ENCODE measurements at places on chromosomes 5 and 9.

DNA sequence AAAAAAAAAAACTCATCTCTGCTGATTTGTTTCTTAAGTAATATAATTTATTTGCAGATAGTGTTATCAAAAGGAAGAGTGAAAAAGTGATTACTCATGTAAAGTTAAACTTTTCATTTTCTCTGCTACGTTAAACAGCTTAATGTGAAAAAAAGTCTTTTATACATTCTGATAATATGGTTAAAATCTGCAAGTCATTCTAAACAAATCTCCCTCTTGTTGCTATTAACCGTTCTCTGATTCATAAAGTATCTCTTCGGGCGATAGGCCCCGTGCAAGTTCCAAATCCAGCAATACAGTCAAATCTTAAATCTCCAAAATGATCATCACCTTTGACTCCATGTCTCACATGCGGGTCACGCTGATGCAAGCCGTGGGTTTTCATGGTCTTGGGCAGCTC is 732.0 kb downstream of the TAF11L14 start:
- DNase-seq: no peak

- DNase-seq: no peak
Observed at GRCh38 chr9:81071108-81071507, 618.2 kb downstream of the TLE1 start.

GRCh38 chr5:137051161-137051560 is 448.0 kb downstream of the SPOCK1 start:
- no peak for DNase-seq

GRCh38 chr5:10485142-10485795 is 43.6 kb downstream of the ROPN1L start:
- no peak for DNase-seq

DNA sequence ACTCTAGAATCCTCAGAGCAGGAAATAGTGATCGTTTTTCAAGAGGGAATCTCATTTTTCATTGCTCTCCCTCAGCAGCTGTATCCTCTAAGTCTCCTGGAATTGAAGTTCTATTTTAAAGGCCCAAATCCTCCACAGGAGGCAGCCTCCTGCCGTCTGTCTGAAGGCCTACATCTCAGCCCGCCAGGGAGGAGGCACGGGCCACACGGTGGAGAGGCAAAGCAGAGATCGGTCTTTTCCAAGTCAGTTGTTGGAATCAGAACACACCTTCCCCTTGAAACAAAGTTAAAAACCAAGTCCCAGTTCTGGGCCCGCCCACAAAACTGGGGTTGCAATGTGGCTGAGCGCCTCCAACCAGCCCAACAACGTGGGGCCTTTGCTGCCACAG is 68.7 kb downstream of the RAPGEF1 start:
- DNase-seq: no peak

GRCh38 chr5:112018846-112019245 is 261.9 kb upstream of the NREP start:
- no peak for DNase-seq

DNA sequence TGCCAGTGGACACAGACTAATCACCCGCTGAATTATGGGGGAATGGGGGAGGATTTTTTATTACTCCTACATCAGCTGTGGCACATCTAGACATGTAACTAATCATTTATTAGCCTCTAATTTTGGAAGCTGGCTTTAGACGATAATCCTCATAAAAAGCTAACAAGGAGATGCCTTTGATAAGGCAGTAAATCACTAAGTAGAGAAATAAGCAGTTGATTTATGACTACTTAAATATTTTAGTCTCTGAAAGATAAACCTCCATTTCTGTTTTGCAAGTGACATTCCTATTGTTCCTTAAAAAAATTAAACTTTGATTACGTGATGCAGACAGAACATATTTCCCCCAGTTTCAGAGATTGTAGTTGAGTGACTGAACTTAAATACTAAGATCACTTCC is 206.4 kb upstream of the CDKN2B start:
- DNase-seq: no peak

- DNase-seq: peak; percentile 84
Observed at GRCh38 chr5:11564706-11565105, 339.5 kb downstream of the CTNND2 start.

GRCh38 chr5:146697211-146697610 is 181.2 kb upstream of the GPR151 start:
- DNase-seq: no peak

- DNase-seq: no peak
Observed at GRCh38 chr9:114025196-114025753, 52.8 kb downstream of the AMBP start.

- no peak for DNase-seq
Observed at GRCh38 chr9:127962278-127962677, 18.5 kb downstream of the EEIG1 start.

- no peak for DNase-seq
Observed at GRCh38 chr9:135146766-135147473, 59.5 kb downstream of the OLFM1 start.

DNA sequence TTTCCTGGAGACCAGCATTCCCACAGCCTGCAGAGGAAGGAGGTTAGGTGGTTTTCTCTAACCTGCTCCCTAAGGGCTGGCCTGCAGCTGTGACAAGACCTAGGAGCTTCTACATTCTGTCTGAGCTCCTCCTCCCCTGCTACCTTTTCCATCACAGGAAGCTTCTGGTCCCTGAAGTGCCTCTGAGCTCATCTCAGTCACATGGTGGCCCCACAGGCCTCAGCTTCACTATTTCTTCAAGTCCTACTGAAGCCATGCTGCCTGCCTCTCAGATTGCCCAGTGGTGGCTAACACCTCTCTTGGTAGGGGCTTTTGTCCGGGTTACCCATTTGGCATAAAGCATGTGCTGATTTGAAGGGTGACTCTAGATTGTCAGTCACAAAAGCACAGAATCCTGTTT is 259.4 kb downstream of the CRB2 start:
- DNase-seq: no peak

DNA sequence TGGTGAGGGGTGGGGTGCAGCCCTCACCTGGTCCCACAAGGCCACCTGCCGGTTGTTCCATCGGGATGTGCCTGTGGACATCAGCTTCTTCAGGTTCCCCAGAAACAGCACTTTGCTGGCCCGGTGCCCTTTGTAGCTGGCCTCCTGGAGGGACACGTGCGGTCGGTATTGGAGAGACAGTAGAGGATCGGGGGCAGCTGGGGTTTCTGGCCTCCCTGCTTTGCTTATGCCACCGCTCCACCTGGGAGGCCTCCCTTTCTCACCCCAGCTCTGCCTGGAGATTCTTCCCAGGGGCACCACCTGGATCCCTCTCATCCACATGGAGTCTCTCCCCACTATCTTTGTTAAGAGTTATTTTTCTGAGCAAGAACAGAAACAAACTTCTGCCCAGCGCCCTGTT is 13.1 kb upstream of the TRIM14 start:
- no peak for DNase-seq

DNA sequence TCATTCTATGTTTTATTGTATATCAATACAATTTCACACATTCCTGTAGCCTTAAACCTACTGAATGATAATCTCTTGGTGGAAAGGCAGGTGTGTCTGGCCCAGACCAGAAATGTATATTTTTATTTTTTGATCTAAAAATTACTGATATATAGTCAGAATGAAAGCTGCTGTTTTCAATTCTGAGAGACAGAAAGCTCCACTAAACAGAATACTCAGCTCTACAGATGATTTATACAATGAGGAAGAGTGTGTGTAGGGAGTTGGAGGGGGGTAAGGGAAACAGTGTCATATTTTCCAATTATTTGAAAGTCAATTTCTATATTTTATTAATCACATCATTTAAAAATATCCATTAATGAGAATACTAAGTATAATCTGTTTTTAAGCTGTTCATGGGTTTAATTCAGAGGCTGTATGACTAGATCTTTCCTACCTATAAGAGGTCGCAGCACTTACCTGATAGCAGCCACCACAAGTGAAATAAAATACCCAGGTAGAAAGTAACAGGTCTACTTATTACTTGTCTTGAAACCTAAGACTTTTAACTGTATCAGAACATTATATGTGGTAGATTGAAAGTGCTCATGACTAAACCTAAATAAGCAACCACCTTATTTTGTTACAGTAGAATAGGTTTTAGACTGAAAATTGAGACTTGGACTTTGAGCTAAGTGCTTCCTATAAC is 183.4 kb downstream of the TMC1 start:
- no peak for DNase-seq

GRCh38 chr9:124480621-124480981 is 26.6 kb downstream of the NR5A1 start:
- DNase-seq: no peak

GRCh38 chr5:76069061-76069735 is 14.0 kb upstream of the SV2C start:
- no peak for DNase-seq

- DNase-seq: no peak
Observed at GRCh38 chr5:137734331-137734730, 1.6 kb downstream of the KLHL3 start.

DNA sequence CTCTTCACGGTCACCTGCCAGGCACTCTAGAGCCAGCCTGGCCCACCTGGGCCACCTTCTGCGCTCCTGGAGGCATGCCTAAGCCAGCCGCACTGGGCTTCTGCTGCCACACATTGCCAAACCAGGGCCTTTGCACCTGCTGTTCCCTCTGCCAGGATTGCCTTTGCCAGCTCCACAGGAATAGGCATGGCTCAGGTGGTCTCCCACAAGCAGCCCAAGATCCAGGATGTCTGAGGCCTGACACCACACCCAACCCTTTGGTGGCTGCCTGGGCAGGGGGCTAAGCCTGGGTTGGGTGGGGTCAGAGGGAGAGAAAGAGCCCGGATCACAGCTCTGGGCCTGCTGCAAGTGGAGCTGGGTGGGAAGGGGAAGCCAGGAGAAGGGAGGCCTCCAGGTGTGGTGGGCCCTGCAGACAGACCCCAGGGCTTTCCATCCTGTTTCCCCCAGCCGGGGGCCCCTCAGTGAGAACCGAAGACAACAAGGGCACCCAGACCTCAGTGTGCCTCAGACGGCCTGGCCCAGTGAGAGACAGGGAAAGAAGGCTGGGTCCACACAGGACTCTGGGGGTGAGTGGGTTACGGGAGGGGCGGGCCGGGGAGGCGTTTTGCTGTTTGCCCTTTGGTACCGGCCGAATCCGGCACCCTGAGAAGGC is 672 bp upstream of the SUSD3 start:
- DNase-seq: no peak

GRCh38 chr5:37197340-37198050 is 51.7 kb downstream of the CPLANE1 start:
- DNase-seq: no peak

DNA sequence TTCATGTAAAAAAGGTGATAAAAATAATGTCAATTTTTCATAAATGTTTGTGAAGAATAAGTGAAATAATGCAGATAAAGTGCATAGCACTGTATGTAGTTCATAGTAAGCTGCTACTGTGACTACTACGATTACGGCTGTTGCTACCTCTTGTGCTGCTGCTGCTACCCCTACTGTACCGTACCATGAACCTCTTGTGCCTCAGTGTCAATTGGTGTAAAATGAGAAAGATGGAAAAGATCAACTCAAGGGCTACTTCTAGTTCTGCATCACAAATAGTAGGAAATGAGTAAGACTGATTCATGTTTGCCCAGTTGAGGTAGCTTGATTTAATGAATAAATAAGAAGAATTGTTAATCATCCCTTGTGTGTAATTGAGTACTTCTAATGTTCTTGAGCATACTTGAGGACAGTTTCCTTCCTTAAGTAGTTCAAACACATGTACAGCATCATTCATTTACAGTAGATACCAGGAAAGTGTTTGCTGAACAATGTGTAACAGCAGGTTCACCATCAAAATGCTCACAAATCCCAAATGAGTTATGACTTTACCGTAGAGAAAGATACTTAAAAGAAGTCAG is 200.0 kb upstream of the ATP10B start:
- DNase-seq: no peak

GRCh38 chr9:86983620-86984259 is 36.4 kb upstream of the GAS1 start:
- DNase-seq: no peak

GRCh38 chr5:144691936-144692335 is 521.3 kb downstream of the KCTD16 start:
- no peak for DNase-seq

GRCh38 chr5:181070523-181070922 is 30.5 kb downstream of the BTNL9 start:
- DNase-seq: no peak

DNA sequence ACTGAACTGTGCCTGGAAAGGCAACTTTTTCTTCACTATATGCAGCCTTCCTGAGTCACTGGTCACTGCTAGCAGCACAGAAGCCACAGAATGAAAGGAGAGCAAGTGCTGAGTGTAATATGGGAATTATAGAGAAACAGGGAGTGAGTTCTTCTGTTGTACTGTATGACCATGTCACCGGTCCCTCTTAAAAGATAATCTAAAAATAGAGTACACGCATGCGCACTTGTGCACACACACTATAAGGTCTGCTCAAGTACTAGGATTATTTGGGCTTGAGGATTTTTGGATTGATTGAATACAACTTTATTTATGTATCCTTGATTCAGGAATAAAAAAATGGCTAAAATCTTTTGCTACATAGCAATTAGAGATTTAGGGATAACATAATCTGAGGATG is 571.9 kb downstream of the PDE4D start:
- DNase-seq: no peak

DNA sequence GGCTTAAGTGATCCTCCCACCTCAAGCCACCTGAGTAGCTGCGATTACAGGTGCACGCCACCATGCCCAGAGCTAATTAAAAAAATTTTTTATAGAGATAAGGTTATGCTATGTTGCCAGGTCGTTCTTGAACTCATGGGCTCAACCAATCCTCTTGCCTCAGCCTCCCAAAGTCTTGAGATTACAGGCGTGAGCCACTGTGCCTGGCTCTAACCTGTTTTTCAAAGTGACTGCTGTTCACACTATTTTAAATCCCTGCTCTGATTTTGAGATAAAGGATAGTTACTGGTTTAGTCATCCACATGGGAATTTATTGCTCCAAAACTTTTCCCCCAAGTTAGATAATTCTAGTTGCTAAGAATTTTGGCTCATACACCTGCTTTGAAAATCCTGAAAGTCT is 48.2 kb upstream of the MTMR12 start:
- DNase-seq: no peak

GRCh38 chr5:78971998-78972397 is 13.1 kb downstream of the ARSB start:
- DNase-seq: no peak

DNA sequence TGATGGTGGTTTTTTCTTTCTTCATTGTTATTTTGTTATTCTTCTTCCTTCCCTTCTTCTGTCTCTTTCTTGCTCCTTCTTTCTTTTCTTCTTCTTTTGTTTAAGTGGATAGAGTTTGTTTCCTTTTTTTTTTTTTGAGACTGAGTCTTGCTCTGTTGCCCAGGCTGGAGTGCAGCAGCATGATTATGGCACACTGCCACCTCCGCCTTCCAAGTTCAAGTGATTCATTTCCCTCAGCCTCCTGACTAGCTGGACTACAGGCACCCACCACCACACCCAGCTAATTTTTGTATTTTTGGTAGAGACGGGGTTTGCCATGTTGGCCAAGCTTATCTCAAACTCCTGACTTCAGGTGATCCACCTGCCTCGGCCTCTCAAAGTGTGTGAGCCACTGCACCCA is 40.3 kb downstream of the JAK2 start:
- no peak for DNase-seq

GRCh38 chr5:94102849-94103248 is 361.4 kb upstream of the POU5F2 start:
- DNase-seq: no peak

All from nucleus accumbens (tissue), 56 donors.